Common myeloid progenitor, CD34-positive (primary cell): ENCODE measurements at places on chromosomes 13 and 19.
A peak's percentile ranks its signal among the peaks of the same experiment; 100 is the strongest.

- no peak for DNase-seq
Observed at GRCh38 chr13:26007261-26008125, 44.3 kb downstream of the SHISA2 start.

DNA sequence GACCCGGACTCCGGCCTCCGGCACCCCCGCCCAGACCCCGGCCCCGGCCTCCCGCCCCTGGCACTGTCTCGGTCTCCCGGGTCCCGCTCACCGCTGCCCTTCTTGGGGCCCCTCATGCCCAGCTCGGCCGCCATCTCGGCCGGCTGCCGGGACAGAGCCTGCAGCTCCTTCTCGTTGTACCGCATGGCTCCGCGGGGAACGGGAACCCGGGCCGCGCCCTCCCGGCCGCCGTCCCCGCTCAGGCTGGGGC is 140 bp downstream of the PLEKHJ1 start:
- no peak for DNase-seq

- DNase-seq = no peak
Observed at GRCh38 chr19:38057959-38058690, 151.1 kb downstream of the SIPA1L3 start.

- peak; percentile 93 for DNase-seq
Observed at GRCh38 chr19:16371540-16371986, 46.9 kb downstream of the KLF2 start.

DNA sequence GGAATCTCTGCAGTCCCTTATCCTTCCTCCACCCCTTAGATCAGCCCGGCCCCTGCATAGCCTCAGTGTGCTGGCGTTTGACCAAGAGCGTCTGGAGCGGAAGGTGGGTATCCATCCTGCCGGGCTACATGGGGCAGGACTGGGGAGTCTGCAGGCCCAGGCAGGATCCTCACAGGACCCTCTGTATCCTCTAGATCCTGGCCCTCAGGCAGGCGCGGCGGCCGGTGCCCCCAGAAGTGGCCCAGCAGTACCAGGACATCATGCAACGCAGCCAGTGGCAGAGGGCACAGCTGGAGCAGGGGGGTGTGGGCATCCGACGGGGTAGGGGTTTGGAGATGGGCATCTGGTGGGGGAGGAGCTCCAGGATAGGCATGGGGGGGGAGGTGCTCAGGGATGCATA is 8.9 kb downstream of the PODNL1 start:
- no peak for DNase-seq
